ENCODE measurements at places on chromosomes 2 and 18. TPM values are rescaled to one million over a fixed set of nuclear protein-coding genes. Genes with fewer than 3 reads are reported as not detected.

GRCh38 chr2:193907561-193907960, 1712.8 kb upstream of the TMEFF2 start:
- no peak for DNase-seq

GRCh38 chr2:105398336-105399206, at the start of gene FHL2:
Gene FHL2 (minus strand): TSS chr2:105399051. CDS start chr2:105386516, 12,535 bp downstream.
- DNase-seq = peak; percentile 68

DNA sequence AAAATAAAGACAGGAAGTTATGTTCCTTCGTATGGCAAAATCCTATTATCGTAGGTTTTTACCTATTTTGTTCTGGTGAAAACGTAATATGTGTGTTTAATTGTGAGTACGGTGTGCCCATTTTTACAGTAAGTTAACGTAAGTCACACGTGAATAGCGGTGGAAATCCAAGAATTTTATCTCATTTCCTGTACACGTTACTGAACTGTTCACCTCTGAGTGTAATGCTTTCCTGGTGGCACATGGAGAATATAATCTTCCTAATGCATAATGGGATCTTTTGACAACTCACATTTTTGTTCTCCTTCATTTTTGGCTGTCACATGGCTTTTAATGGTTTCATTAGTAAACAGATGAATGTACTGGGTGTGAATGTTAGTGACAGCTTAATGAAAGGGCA, 28.2 kb downstream of the BCL2L11 start:
- no peak for DNase-seq

SATB2 gene
- 2.3 TPM for total RNA-seq

AQP12B gene
- total RNA-seq = not detected

UGT1A8 gene
- total RNA-seq = 0.35 TPM
